ENCODE measurements at places on chromosomes 2 and 18.

- no peak for DNase-seq
Observed at GRCh38 chr2:6657855-6658254, 207.9 kb downstream of the CMPK2 start.

GRCh38 chr2:63038034-63038433 lies 12.6 kb upstream of the OTX1 start:
- no peak for DNase-seq

DNA sequence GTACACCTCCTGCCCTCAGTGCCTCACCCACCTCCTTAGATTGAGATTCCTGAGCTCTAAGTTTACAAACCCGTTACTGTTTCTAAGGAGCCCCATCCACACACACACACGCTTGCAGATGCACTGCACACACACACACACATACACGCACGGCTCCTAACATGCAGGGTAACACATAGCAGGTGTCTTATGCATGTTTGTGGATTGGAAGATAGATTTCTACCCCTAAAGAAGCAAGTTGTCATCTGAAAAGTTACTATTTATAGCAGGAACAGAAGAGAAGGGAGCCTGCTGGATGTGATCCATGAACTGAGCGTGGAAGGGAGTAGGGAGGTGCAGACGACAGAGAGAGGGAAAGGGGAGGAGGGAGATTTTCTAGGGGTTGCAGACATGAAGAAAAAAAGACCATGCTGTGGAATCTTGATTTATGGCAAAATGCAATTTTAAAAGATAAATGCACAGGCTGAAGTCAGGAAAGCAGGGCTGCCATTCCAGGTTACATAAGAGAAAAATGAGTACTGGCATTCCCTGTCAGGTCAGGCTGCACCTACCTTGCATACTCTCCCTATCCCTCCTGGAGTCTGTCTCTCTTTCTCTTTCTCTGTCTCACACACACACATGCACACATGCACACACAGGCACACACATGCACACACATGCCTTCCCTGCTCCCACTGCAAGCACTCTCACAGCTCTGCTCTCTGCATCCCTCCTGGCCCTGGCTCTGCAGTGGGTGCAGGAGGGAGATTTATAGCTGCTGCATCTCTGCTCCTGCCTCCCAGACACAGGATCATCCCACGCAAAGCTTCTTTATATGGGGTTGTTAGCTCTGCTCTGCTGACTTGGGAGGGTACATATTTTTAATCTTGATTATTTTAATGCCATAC lies 192.6 kb upstream of the MYT1L start:
- DNase-seq: no peak

DNA sequence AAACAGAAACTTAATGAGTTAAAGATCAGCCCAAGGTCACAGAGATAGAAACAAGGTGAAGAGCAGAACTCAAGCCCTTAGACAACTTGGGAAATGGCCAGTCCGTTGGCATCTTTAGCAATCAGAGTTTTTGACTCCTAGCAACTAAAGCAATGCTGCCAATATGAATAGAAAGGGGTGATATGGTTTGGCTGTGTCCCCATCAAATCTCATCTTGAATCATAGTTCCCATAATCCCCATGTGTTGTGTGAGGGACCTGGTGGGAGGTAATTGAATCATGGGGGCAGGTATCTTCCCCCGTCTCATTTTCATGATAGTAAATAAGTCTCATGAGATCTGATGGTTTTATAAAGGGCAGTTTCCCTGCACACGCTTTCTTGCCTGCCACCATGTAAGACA lies 170.2 kb downstream of the DDX1 start:
- DNase-seq: no peak
